Chondrocyte (in vitro differentiated cells): ENCODE measurements at places on chromosomes 12 and 14.

- DNase-seq, result no peak
Measured at GRCh38 chr12:89092297-89092696, 260.0 kb downstream of the DUSP6 start.

GRCh38 chr14:76257111-76257803 lies 105.5 kb downstream of the GPATCH2L start:
- no peak for DNase-seq

DNA sequence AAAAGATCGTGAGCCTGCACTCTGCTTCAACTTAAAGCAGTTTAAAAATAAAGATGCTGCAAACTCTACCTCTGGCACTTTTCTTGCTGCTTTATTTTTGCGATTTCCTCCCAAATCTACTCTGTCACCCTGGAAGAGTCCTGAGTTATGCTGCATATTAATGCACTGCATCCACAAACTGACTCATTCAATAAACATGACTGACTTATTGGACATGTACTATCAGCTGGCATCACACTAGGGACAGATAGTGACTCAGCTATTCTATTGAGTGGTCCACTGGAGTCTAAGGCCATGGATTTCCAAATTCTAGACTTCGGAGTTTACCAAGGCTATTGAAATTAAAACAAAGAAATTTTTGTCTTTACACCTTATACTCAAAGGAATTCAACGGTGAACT lies 90.7 kb upstream of the PTPRR start:
- DNase-seq, result no peak

- DNase-seq, result no peak
Measured at GRCh38 chr14:37591941-37592481, 3.0 kb downstream of the FOXA1 start.

DNA sequence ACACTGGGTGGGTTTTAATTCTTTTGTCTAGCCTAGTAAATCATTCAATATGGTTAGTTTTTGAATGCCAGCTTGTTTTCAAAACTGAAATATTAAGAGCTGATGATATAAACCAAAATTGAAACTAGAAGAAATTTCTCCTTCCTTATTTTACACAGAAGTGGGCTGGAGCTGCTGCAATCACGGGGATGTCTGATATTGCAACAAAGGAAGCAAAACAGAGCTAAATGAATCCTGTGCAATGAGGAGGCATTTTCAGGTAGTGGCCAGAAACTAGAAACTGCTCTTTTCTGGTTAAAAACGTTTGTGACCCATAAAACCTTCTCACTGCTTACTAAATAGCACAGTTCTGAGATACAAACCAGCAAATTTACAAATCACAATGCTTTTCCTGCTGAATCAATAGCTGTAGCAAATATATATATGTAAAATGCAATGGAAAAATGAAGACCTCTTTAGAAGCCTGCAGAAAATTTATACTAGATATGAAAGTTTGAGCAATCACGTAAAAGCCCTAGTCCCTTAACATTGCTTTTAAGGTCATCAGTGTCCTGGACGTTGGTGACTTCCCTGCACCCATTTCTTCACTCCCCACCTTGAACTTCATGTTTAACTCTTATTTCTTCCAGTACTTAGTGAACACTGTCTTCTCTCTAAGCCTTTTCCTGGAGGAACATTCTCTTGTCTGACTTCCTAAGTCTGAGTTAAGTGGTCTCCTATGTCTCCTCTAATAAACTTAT lies 15.9 kb upstream of the LRRK2 start:
- no peak for DNase-seq

- no peak for DNase-seq
Measured at GRCh38 chr12:14954269-14954668, 7.1 kb downstream of the ARHGDIB start.

DNA sequence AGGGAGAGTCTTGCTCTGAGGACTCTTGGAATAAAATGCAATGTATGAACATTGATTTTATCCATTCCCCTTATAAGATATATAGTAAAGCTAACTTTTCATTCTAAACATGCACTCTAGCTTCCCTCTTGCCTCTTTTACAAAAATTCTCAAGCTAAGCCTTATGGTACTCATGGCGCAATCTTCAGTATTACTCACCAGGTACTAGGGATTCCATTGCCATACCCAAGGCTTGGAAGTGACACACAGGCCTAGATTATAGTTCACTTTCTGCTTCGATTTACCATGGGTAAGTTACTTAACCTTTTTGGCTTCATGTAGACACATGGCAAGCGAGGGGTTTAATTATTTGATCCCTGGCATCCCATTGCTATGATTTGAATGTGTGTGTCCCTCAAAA lies 331.5 kb downstream of the LRIG3 start:
- no peak for DNase-seq

GRCh38 chr14:30402846-30403245 lies 156.1 kb upstream of the G2E3 start:
- no peak for DNase-seq

DNA sequence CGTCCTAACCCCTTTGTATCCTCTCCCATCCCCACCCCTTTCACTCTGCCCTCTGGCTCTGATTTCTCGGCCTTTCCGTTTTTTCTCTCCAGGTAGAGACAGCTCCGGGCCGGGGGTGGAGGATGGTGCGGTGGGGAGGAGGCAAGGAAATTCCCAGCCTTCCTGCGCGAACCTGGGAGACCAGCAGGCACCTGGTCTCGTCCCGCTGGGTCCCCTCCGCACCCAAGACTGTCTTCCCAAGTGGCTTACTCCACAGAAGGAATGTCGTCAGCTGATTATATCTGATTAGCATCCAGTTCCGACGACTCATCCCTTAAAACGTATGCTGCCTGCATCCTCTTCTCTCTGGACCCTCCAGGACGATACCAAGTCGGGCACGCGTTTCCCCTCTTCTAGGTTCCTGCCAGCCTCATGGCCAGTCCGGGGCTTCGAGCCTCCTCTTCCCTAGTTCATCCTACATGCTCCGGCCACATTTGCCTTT lies 42.2 kb upstream of the CAPRIN2 start:
- DNase-seq, result no peak

- peak; percentile 54 for DNase-seq
Measured at GRCh38 chr14:102772781-102773570, 4.3 kb upstream of the TRAF3 start.

GRCh38 chr12:20520532-20520931 lies 152.2 kb downstream of the PDE3A start:
- no peak for DNase-seq

GRCh38 chr14:36524874-36525745 lies 5.1 kb upstream of the NKX2-1 start:
- no peak for DNase-seq

DNA sequence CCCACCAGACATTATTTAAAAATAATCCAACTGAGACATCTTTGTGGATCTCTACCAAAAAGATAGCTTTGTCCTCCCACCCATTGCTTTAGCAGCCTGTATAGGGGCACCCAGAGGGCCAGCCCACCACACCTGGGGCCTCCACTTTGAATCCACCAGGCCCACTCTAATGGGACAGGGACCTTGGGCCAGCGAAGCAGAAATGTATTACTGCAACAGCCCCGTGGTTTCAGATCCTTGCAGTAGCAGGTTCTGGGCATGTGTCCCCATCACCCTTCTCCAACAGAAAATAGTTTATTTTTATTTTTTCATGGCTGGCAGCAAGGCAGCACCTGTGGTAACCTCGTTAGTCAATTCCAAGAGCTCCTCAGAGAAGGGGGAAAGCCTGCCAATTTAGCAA lies 218.4 kb downstream of the ZFP36L1 start:
- DNase-seq, result no peak

DNA sequence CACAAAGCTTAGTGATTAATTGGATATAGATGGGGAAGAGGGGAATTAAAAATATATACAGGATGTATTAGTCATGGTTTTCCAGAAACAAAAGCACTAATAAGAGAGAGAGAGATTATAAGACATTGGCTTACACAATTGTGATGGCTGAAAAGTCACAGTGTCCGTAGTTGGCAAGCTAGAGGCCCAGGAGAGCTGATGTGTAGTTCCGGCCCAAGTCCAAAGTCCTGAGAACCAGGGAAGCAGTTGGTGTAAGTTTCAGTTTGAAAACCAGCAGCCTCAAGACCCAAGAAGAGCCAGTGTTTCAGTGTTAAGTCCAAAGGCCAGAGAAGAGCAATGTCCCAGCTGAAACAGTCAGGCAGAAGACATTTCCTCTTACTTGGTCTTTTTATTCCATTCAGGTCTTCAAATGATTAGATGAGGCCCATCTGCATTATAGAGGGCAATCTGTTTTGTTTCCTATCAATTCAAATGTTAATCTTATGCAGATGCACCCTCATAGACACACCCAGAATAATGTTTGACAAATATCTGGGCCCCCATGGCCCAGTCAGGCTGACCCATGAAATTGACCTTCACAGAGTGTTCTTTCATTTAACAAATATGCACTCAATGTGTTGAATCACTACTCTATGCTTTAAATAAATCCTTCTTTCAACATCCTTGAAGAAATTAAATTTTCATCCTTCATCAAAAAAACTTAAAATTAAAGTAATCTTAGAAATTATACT lies 67.2 kb upstream of the DIO2 start:
- DNase-seq, result no peak

- DNase-seq, result no peak
Measured at GRCh38 chr12:115988625-115989563, 288.6 kb downstream of the MED13L start.

GRCh38 chr14:101301011-101301410 lies 260.3 kb upstream of the DIO3 start:
- DNase-seq, result no peak

GRCh38 chr14:67373347-67373746 lies 13.2 kb downstream of the EIF2S1 start:
- no peak for DNase-seq

- no peak for DNase-seq
Measured at GRCh38 chr12:102426599-102427542, 53.5 kb downstream of the IGF1 start.

DNA sequence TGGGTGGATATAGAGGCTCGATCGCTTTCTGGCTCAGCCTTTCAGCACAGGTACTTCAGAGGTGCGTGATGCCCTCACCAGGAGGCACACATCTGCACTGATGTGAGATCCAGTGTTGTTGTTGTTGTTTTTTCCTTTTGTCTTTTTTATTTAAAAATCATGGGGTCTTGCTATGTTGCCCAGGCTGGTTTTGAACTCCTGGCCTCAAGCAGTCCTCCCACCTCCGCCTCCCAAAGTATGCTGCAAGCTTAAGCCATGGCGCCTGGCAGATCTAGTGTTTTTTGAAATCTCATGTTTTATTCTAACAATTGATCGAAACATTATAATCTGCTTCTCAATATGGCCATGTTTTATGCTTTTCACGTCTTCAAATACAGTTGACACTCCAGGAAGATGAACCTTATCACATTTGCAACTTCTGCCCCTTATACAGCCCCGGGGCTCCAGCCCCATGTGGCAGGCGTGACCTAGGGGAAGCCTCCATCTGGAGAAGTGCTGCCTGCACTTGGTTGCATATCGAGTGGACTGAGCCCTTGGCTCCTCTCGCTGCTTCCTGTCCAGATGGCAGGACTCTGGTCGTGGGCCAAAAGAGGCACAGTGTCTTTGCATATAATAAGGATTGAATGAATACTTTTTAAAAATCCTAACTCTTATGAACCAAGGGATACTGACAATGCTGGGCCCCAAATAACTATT lies 71.7 kb downstream of the TRAF3 start:
- DNase-seq, result no peak
